ENCODE measurements at places on chromosomes 1 and 21.
A peak's percentile ranks its signal among the peaks of the same experiment; 100 is the strongest.

DNA sequence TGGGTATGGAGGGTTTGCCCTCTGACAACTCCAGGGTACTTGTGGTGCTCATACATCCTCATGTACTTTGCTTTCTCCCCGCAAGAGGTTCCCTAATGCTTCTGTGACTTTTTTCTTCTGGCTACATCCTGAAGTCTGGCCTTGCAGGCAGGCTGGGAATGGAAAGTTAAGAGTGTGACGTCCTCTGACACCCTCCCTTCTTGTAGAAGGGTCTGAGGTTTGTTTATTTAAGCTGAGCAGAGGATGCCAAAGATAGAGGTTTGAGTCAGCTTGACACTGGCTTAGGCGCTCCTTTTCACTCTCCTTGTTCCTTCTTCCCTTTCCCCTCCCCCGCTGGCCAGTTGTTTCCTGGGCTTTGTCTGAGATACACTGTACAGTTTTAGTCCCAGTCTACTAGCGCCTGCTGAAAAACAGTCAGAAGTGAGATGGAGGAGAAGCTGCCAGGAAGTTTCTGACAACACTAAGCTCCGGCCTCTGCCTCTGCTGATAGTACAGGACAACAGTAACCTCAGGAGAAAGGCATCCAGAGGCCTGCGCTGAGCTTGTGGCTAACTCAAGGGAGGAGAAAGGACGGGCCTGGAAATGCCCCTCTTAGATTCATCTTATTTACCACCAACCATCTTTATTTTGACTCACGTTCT, at the start of gene MACF1:
MACF1 (plus strand) TSS at position 255 of the 641 bp plus-strand sequence; CDS start at position 583, 328 bp downstream.
- DNase-seq, result peak; percentile 45

DNA sequence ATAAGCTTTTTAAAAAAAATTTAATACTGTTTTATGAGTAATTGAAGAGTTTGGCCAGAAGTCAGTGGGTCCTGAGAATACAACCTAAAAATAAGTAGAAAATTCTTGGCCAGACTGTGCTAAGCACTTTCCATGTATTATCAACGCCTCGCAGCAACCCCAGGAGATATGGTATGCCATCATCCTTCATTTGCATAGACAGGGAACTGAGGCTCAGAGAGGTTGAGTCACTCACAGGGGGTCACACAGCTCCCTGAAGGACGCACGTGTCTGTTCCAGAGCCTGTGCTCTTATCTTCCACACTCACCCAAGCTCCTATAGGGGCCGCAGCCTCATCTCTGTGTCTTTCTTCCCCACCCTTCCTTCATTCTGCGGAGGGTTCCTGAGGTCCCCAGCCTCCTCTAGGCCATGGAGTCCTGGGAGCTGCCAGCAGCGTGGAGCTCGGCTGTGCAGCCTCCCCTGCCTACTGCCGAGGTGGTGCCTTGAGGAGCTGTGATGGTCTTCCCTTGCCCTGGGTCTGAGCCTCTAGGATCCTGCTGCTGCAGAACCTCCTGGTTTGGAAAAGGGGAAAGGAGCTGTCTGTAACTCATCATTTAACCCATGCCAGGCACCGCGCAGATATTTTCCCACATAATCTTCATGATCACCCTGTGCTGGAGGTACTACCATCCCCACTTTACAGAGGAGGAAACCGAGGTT, 30.3 kb upstream of the ECE1 start:
- no peak for DNase-seq

DNA sequence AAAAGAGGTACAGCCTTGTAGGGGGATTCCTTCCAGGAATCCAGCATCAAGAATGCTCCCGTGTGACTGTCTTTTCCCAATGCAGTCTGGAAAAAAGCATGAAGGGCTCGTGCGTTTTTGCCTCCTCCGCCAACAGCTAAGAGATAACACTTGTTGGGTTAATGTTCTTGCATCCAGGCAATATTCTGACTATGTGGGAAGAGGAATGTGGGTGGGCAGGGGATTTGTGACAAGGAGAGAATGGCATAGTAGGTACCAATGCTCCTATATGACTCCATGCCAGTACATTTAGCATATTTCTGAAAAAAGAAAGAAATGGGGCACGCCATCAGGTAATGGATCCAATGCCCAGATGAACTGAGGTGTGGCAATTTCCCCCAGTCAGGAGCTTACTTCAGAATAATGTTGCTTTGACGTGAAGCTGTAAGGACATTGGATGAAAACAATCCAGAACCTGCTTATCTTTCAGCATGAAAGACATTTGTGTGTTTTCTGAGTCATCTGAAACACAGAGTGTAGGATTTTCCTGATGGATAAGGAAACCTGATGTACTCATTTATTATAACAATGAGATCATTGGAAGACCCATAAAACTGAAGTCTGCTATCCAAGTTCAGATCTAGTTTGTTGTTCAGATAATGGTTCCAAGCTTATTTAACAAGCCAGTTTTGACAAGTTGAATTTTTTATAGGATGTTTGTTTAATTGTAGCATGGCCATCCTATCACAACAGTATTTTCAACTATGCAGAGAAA, 105.5 kb downstream of the LYPLAL1 start:
- DNase-seq, result no peak

- DNase-seq, result no peak
These were observed 16.1 kb downstream of the HUNK start for GRCh38 chr21:31888936-31889371.

DNA sequence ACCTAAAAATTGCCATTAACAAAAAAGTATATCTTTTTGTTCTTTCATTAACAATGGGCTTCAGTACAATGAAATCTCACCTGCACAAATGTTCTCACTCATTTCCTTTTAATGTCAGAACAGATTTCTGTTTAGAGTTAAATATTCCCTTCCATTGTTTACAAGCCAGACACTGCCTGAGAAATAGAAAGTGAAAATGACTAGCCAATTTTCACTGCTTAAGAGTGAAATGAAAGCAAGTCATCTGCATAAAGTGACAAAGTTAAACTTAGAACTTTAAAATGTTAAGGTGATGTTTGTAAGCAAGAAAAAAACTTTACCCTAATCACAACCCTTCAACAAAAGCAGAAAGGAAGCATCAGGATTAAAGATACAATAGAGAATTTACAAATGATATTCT, 27.5 kb downstream of the COA6 start:
- no peak for DNase-seq

DNA sequence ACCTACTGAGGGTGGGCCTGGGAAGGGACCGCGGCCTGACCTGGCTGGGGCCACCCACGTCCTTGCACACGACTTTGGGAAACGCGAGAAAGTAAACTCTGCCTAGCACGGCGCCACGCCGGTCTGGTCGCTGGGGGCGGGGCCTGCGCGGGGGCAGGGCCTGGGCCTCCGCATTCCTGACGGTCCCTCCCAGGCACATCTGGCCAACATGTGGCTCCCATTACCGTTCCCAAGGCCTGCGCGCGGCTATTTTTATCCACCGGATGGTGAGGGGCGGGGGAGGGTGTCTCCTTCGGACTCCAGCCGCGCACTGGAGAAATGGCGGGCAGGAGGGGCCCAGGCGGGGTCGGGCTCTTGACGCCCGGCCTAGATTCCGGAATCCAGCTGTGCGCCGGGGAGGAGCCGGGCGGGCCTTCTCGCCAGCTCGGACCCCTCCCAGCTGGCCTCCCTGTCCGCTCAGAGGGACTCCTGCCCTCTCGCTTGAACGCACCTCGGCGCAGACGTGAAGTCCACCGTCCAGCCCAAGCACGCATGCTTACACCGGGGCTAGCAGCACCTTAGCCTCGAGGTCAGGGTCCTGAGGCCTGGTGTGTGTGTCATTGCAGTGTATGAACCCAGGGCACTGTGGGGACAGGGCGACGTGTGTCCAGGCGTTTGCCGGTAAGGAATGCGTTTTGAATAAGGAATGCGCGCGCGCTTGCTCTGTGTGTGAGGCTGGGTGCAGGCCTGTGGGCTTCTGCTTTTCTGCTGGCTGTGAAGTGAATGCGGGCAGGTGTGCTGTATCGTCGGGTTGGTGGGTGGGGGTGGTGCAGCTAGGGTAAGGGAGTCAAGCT, 2.1 kb downstream of the EVA1B start:
- peak; percentile 90 for DNase-seq

- DNase-seq, result peak; percentile 84
These were observed 96.3 kb downstream of the BCAR3 start for GRCh38 chr1:93585059-93585966.

- no peak for DNase-seq
These were observed 664.5 kb upstream of the NR5A2 start for GRCh38 chr1:199362996-199363395.

DNA sequence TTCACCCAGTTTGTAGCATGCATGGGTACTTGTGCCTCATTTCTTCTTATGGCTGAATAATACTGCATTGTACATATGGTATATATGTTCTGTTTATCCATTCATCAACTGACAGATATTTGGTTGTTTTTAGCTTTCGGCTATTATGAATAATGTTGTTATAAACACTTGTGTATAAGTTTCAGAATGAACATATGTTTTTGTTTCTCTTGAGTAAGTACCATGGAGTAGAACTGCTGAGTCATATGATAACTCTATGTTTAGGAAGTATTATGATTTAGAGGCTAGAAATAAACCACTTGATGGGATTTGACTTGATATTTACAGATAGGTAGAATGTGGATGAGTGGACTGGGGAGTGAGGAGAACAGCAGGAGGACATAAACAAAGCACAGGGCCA, 48.6 kb downstream of the WNT2B start:
- no peak for DNase-seq

- no peak for DNase-seq
These were observed 94.2 kb downstream of the CACNA1E start for GRCh38 chr1:181577475-181577874.

- no peak for DNase-seq
These were observed 10.2 kb downstream of the WNT4 start for GRCh38 chr1:22132517-22133235.

DNA sequence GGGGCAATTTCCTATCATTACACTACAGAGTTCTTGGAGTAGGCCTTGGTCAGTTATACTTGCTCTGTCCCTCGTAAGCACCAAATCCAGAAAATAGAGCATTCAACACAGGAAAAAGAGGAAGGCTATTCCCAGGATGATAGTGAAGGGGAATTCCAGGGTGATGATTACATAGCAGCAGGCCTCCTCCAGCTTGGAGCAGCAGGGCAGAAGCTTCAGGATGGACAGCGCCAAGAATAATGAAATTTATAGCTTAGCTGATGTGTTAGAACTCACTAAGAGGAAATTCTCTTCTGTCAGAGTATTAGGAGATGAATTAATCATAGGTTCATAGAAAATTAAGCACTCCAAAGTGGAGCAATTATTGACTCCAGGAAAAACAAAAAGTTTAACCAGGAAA, 10.8 kb upstream of the SMAP2 start:
- no peak for DNase-seq

GRCh38 chr1:231969076-231969475, 342.5 kb downstream of the DISC1 start:
- DNase-seq, result no peak

DNA sequence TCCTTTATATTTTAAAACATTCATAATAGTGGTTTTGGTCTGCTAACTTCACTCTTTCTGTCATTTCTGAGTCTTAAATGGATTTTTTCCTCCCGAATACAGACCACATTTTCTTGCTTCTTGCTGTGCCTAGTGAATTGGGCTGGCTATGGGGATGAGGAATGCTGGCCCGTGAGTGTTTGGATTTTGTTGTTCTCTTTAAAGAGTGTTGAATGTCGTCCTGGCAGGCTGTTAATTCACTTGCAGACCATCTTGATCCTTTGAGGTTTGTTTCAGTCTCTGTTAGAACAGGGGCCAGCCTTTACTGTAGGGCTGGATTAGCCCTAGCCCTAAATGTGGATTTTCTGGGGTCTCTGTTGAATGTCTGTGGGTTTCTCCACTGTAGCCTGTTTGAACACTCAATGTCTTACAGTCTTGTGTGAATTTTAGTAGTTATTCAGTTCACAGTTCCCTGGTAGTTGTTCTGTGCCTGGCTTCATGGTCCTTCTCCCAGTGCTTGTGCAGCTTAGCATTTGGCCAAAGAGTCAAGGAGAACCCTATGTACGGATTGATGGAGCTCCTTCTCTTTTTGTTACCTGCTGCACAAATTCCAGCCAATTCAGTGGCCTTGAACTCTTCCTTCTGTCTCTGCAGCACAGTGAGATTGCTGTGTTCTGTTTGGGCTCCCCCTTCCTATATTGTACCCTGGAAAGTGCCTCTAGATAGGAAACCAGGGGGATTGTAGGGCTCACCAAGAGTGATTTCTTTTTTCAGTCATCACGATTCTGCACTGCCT, 95.7 kb downstream of the DYRK1A start:
- DNase-seq, result no peak

DNA sequence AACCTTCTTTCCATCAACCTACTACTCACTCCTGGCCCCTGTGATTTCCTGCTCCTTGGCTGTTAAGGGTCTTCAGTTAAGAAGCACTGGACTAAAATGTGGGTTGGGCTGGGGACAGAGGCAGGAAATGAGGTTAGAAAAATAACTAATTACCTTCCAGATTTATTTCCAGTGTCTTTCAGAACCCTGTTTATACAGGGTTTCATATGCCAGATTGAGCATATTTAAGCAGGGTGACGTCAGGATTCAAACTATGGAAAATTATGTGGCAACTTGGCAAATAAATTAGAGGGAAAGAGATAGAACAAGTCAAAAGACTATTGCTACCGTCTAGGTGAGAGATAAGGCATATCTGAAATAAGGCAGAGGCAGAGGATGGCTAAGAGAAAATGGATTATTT, 11.7 kb upstream of the MCOLN3 start:
- DNase-seq, result no peak

GRCh38 chr1:3680488-3681230, 28.3 kb downstream of the TP73 start:
- peak; percentile 4 for DNase-seq

- peak; percentile 82 for DNase-seq
These were observed 105.1 kb upstream of the ARHGEF16 start for GRCh38 chr1:3349161-3349967.

DNA sequence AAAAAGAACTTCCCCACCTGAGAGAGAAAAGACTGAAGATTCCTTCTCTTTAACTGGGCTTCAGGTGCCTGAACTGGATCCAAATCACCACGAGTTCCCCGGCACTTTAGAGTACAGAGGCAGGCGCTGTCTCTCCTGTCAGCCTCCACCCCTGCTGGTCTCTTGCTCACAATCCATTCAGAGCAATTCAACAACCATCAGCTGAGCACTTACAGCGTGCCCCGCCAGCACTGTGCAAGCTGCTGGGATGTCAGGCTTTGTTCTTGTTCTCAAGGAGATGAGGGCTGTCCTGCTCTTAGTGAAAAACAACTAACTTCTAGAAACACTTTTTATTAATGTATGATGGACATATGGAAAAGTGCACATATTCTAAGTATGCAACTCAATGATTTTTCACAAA, 68.7 kb upstream of the VAMP3 start:
- DNase-seq, result no peak

DNA sequence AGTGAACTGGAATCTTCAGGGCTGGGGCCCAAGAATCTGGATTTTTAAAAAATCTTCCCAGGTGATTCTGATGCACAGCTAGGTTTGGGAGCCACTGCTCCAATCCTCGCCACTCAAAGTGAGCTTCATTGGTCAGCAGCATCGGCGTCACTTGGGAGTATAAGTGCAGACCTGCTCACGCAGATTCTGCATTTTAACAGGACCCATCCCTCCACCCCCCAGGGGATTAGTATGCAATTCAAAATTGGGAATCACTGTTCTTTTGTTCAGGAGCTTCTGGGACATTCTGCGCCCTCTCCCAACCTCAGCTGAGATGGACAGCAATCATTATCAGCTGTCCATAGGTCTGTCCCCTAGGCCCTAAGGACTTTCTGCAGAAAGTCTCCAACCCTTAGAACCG, 53.5 kb downstream of the LGR6 start:
- no peak for DNase-seq

- no peak for DNase-seq
These were observed 33.7 kb upstream of the CACYBP start for GRCh38 chr1:174966008-174966572.
